ENCODE measurements at places on chromosomes 6 and 20. TPM values are rescaled to one million over a fixed set of nuclear protein-coding genes. Genes with fewer than 3 reads are reported as not detected.

Gene TBP
- total RNA-seq, result 19.8 TPM

Gene SPTLC3
- total RNA-seq, result 0.73 TPM

Gene ZNF341
- 6.6 TPM for total RNA-seq

Gene HMGCLL1
- not detected for total RNA-seq

Gene AVP
- not detected for total RNA-seq

Gene ULBP3
- 0.98 TPM for total RNA-seq

Gene MTFR2
- total RNA-seq, result 21.9 TPM

Gene SLC4A11
- total RNA-seq, result 1.1 TPM

Gene BLOC1S5
- total RNA-seq, result 19.1 TPM

Gene NOP56
- 501 TPM for total RNA-seq

Gene C20orf96
- 6.9 TPM for total RNA-seq

Gene PBOV1
- not detected for total RNA-seq

Gene LIN28B
- total RNA-seq, result not detected

Gene RNF182
- not detected for total RNA-seq

Gene USP49
- total RNA-seq, result 7.3 TPM

Gene WFDC5
- total RNA-seq, result not detected

Gene MMP24
- not detected for total RNA-seq

Gene CNBD2
- total RNA-seq, result 4.0 TPM

Gene SS18L1
- total RNA-seq, result 20.0 TPM

Gene BCL2L1
- 73.4 TPM for total RNA-seq
